ENCODE measurements at places on chromosomes 7 and 10. TPM values are rescaled to one million over a fixed set of nuclear protein-coding genes. Genes with fewer than 3 reads are reported as not detected.

DNA sequence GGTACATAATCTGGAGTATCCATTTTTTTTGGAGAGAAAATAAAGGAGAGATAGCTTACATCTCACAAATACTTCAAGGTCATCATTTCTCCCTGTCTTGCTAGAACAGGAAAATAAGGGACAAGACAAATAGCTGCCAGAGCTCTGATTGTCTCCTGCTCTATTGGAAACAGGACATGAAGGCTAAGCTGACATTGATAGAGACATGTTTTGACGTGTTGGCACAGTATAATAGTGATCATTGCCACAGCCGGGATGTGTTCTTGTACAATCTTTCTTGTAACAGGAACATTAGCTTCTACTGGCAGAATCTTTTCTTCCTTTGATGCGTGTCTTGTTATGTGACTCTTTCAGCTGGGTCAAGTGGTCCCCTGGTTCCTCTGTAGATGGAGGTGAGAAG lies 279.3 kb upstream of the MTPN start:
- no peak for DNase-seq

GRCh38 chr10:110211465-110211843 lies 4.0 kb downstream of the MXI1 start:
- DNase-seq: no peak

- DNase-seq: no peak
Measured at GRCh38 chr10:22854935-22855421, 72.9 kb upstream of the ARMC3 start.

The SEMA4G gene
- total RNA-seq: 46.0 TPM

The GPR26 gene
- total RNA-seq: 1.8 TPM
